GM12878 (cell line): ENCODE measurements at places on chromosomes 2 and 18.

DNA sequence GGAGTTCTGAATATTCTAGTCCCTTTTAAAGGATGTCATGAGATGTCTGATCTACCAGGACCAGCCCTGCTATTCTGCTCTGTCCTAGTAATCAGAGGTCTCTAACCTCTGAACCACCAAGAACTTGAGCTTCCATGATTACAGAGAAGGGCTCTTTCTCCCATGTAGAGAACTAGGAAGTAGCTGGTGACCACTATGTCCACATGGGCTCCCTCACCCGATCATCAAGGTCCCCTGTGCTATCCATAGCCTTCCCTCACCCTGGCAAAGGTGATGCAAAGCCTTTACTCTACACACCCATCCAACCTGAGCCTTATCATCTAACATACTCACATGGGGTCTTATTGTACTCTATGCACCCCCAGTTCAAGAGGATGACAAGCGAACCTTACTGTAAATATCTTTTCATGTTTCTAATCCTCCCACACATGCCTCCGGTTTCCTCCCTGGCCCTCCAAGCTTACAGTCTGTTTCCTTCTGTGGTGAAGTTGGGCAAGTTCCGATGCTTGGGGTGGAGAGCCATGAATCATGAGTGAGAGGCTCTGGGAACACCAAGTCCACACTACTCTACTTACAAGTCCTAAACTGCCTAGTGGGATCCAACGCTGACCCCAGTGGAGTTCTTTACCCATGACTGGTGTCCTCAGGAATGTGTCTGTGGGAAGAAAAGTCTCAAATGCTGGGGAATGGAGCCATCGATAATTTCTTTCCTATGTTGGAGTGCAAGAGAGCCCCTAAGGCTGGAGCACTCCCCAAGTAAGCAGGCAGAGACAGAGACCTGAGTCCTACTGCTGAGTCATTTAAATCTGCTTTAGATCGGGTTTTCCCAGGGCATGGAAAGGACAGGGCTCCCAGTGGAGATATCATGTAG, 73.3 kb upstream of the KLF7 start:
- DNase-seq, result no peak

DNA sequence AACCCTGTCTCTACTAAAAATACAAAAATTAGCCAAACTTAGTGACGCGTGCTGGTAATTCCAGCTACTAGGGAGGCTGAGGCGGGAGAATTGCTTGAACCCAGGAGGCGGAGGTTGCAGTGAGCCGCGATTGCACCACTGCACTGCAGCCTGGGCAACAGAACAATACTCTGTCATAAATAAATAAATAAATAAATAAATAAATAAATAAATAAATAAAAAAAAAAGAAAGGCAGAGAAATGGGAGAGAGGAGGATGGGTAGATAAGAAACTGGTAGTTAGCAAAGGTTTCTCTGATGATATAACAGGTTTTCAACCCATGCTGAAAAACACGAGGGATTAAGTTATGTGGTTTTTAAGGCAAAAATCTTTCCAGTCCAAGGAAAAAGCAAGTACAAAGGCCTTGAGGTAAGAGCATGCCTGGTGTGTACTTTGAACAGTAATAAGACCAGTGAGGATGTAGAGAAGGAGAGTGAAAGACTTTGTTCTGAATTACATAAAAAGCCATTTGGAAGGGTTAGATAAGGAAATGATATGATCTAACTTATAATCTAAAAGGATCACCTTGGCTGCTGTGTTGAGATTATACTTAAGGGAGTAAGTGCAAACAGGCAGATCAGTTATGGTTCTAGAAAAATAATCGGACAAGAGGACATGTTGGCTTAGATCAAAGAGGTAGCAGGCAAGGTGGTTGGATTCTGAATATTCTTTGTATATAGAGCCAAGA, 159.3 kb downstream of the PTH2R start:
- DNase-seq, result no peak

GRCh38 chr18:35694808-35695207, 113.3 kb downstream of the GALNT1 start:
- DNase-seq, result no peak

DNA sequence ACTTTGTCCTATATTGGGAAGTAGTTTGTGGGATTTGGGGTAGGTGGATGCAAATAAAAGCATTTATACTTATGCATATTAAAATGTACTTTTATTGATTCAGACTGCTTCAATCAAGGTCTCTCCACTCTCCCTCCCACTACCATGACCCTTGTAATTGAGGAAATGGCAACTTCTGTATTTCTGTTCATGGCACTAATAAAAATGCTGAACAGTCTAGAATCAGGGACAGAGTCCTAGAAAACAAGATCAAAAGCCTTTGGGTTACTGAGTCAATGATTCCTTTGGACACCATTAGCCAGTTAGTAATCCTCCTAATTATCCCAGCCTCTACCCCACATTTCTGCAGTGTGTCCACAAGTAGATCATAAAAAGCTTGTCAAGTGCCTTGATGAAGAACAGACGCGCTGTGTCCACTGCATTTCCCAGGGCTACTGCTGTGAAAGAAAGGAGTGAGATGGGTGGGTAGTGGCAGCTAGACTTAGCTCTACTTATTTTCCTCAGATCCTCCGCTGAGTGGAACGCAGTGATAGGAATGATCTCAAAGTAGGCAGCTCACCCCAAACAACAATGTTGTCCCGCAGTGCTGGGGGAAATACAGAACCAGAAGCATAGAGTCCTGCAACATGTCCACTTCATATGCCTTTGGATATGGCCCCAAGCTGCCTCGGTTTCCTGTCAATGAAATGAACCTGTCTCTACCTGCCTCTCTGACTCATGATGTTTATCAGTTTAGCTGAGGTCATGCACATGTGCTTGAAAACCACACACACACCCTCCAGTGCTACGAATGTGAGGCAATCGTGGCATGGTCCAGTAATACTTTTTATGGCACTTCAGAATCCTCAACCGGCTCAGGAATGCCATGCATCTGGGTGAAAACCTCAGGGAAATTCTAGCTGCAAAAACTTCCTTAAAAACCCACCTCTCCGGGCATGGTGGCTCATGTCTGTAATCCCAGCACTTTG, 115.5 kb downstream of the COL6A3 start:
- no peak for DNase-seq

DNA sequence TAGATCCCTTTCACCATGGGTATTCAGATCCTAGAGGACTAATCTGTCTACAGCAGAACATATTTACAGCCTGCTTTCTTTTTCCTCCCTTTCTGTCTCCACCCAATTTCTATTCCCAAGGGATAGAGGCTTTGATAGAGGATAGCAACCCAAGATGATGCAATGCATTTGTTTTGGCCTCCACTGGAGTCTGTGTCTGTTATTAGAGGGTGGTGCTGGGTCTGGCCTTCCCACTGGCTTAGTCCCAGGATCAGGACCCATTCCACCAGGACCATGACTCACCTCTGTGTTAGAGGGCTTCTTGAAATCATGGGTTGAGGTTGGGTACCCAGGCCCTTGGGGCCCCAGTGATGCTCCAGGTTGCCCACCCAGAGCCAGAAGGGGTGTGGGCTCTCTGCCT, 239.7 kb upstream of the TNP1 start:
- no peak for DNase-seq
